AG10803 (cell line): ENCODE measurements at places on chromosomes 1 and 21.

- no peak for DNase-seq
Observed at GRCh38 chr1:7302126-7302525, 469.0 kb upstream of the VAMP3 start.

DNA sequence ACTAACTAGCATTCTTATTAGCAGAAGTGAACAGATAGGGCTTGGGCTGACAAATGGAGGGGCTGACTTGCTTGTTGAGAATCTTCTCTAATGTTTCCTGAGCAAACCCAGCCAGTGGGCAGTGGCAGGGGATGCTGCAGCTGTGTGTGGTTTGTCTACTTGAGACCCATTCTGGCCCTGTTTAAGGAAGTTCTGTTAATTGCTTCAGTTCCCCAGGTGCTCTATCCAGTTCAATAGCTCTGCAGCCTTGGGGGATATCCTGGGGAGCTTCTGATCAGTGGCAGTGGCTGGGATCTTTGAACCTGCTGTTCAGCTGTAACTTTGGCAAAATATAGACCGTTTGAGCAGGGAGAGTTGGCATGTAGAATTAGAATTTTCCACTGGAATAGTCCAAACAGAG lies 137.4 kb downstream of the ZNF326 start:
- DNase-seq: no peak

GRCh38 chr1:39657923-39658485 lies 13.9 kb downstream of the NT5C1A start:
- peak; percentile 56 for DNase-seq

DNA sequence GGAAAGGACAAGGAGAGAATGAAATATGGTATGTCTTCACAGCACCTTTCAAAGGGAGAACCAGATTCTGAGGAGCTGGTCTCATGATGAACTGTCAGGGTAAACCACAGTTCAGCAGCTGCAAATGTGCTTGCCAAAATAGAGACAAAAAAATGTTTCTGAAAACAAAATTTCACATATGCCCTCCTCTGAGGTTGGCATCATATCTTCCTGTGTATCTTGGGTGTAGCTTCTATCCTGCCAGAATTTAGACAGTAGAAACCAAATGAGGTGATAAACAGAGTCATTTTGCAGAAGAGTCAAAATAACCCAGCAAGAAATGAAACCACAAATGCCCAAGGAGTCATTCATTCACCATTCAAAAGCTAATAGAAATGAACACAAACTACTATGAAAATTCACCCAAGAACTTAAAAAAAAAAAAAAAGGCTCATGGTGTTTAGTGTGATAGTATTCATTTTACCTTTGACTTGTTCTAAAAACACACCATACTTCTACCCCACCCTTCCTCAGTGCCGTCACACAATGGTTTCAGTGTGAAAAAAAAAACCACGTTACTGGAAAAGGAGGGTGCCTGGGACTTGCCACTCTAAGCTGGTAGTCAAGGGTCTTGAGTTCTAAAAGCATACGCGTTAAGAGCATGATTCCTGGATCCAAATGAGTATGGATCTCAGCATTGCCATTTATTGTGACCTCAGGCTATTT lies 18.5 kb downstream of the SELL start:
- DNase-seq: no peak

DNA sequence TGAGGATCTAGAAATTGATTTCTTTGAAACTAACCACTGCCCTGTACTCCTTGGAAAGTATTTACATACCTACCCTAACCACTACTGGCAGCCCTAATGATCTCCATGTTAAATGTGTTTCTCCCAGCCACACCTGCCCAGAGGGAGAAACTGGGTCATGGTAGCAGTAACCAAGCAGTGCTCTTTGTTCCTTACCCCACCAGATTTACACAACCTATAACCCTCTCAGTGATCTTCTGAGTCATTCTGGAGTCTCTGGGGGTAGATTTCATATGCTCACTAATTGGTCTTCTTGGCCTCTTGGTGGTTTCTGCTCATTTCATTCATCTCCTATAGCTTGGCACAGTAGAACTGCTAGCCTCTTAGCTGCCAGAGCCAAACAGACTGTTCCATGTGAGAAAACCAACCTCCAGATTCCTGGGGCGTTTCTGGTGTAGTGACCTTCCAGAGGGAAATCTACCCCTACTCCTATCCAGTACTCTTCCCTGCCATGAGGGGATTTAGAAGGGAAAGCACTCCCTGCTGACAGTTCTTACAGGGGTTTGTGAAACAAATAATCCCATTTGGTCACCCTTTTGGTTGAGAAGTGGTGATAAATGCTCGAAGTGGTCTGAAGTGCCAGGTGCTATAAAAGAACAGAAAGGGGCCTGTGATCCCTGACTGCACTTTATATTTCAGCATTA lies 36.2 kb upstream of the LRIG2 start:
- peak; percentile 21 for DNase-seq

DNA sequence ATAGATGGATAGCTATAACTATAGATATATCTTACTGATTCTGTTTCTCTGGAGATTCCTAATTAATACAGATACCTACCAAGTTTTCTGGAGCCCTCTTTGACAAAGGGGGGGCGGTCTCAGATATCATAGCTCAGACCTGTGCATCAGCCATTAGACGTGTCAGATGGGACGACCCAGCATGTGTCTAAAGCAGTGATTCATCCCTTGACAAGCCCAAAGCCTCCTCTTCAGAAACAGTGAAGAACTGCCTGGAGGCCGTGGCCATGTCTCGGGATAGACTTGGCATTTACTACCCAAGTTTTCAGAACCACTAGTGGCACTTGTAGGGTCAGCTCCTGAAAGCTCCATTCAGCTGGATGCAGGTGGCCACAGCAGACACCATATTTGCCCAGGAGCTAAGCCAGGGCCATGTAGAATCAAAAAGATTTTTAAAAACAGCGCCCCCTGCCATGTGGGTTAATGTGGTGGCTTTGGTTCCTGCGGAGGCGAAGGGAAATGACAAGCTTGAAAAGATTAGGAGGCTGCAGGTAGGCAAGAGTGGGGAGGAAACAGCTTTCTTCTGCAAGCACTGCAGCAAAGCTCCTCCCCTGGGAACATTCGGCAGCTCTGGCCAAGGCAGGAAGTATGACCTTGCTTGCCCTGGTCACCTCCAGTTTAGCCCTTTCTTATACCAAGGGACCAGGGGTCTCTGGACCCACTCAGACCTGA lies 82.2 kb downstream of the FBXO2 start:
- DNase-seq: no peak

DNA sequence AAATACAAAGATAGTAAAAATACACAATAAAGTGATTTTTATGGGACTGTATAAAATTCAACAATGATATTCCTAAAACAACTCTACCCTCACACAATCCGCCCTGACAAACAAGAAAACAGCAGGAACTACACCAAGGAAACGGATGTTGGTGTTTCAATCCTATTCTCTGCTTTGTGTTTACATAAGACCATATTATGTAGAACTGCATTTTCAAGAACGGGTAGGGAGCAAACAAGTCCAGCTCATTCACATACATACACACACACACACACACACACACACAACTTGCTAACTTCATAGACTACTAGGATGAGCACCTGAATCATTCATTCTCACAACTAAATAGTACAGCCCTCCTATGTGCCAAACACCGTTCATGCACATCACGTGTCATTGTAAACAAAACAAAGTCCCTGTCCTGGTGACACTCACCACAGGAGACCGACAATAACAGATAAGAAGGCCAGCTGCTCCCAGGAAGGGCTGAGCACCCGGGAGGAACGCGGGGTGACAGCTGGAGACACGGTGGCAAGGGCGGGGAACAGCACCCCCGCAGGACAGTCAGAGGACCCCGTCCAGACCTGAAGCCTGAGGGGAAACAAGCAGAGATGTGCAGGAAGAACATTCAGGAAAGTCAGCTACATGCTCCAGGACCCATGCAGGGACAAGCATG lies 43.0 kb downstream of the NPHP4 start:
- DNase-seq: no peak

GRCh38 chr1:30971496-30971895 lies 62.9 kb upstream of the SDC3 start:
- DNase-seq: no peak

DNA sequence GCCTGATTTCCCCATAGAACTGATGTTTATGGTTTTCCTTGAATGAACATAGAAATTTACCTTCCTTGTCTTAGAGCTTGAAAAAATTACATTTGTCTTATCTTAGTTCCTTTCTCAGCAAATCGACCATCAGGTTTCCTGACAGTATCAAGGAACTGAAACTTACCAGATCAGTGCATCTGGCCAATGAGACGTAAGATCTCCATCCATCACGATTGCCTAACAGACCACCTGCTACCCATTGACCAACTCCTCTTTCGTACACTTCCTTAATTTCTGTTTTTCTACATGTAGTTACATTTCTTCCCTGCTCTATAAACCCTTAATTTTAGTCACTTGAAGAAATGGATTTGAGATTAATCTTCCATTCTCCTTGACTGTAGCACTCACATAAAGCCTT lies 57.4 kb upstream of the TMPRSS15 start:
- no peak for DNase-seq

- peak; percentile 80 for DNase-seq
Observed at GRCh38 chr1:240468656-240469055, 143.3 kb downstream of the GREM2 start.

DNA sequence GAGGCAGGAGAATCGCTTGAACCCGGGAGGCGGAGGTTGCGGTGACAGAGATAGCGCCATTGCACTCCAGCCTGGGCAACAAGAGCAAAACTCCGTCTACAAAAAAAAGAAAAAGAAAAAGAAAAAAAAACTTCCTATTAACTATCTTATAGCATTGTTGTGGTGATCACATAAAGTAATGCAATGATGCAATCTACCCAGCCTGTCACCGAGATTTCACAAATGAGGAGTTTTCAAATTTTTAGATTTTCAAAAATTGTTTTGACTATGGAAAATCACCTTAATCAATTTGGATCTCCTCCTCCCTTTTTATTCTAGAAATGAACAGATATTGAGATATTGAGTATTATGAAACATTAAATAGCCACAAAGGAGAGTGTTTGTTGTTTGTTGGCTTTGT lies 8.0 kb downstream of the FMO5 start:
- DNase-seq: no peak

DNA sequence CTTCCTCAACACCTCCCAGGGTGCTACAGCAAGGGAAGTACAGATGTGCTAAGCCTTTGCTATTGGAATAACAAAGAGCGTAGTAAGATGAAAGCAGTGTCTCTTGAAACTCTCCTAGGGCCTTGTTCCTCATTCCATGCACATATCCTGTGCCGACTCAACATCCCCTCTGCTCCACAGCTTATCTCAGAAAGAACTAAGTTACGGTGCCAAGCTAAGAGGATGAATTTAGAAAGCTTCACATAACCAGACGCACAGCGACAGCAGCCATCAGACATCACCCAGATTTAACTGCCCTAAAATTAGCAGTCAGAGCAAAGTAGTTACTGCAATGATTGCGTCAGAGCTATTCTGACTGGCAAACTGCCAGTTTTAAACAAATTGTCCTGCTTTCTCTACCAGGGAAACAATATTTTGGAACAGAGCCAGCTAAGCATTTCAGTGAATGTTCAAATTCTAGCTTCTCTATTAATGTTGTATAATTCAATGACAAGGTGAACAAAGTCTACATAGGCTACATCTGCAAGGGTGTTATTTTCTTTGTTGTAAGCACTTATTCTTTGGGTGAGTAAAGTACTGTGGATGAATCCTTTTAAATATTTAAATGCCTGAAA lies 9.5 kb downstream of the SIPA1L2 start:
- peak; percentile 67 for DNase-seq

GRCh38 chr21:15309022-15309590 lies 244.3 kb upstream of the NRIP1 start:
- no peak for DNase-seq

DNA sequence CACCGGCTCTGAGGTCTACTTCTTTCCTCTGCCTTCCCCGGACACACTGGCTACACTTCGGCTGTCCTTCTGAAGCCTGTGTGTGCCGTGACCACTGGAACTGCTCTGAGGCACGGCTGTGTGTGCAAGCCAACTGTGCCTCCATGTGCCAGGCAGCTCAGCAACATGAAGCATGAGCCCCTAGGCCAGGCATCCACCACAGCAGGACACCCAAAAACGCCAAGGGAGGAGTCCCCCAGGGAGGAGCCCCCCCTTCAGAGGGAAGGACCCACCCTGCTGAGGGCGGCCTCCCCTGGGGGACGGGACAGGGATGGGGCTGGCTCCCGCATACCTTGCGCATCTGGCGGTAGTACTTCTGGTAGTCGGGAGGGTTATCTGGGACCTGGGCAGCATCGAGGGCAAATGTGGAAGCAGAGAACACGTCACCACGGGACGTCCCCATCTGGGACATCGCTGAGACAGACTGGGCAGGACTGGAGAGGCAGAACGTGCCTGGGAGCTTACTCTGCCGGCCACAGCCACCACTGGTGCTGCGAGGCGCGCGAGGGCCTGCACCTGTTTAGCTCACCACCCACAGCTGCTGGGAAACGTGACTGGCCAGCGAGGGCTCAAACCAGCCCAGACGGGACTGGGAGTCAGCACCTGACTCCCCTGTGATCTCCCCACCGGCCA lies 20.5 kb downstream of the LSS start:
- DNase-seq: no peak

DNA sequence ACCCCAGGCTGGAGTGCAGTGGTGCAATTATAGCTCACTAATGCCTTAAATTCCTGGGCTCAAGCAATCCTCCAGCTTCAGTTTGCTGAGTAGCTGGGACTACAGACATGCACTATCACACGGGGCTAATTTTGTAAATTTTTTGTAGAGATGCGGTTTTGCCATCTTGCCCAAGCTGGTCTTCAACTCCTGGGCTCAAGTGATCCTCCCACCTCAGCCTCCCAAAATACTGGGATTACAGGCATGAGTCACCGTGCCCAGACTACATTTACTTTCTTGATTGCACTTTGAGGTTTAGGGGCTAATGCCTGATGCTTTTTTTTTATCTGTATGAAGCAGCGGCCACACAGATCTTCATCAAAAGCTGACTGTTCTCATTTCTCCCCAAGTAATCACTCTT lies 124.6 kb downstream of the KIF26B start:
- DNase-seq: peak; percentile 43

DNA sequence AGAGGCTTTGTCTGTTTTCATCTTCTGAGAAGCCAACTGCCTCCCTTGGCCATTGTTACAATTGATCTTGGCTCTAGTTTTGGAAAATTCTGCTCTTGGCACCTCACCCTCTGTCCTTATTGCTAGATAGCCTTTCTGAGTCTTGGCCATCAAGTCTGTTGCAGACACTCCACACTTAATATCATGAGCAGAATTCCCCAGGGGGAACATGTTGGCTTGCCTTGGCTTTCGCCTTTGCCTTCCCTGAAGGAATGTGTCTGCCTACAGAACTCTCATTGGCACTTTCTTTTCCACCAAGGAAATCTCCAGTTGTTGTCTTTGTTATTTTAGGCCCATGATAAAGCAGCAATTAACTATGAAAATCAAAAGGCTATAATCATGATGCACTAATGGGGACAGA lies 42.7 kb upstream of the LDLRAP1 start:
- peak; percentile 54 for DNase-seq

DNA sequence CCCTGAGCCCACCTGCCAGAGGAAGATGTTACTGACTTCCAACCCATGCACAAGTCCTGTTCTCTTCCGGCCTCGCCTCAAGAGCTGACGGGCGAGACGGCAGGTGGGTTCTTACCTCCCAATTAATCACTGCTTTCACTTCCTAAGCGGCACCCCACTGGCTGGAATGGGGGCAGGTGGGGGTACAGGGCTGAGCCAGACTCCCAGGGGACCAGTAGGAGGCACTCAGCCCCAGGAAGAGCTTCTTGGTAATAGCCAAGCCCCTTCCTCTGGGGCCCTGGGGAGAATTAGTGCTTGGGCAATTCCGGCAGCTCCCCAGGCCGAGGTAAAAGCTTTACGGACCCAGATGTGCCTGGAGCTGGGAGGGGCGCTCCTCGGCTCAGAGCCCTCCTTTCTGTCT lies 9.7 kb downstream of the CNTN2 start:
- no peak for DNase-seq
